Activated CD4-positive, CD25-positive, alpha-beta regulatory T cell (primary cell): ENCODE measurements at places on chromosomes 1 and 21.

DNA sequence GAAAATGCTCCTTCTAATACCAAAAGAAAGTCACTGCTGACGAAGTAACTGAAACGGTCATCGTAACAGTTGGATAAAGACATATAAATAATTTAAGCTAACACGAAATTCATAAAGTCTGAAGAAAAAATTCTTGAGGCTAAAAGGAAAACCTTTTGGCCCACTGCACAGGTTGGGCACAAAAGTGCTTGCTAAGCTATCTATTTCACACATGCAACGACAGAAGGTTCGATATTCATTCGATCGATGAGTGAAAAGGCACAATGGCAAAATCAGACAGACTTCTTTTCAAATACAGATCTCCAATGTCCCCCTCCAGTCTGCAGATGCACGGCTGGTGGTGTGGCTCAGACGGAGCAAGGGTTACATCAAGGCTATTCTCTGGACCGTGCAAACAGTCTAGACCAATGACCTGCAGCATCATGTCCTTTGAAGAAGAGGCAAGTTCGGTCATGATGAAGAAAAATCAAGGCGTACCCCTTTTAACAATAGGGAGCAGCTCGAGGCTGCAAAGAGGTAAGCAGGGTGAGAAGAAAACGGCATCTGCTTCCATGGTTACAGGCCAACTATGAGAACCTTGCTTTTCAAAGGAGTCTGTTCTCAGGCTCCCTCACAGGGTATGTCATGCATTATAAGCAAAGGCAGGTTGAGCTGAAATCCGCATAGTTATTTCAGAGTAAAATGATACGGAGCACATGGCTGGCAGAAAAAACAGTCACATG lies 579.6 kb downstream of the USP25 start:
- no peak for DNase-seq

DNA sequence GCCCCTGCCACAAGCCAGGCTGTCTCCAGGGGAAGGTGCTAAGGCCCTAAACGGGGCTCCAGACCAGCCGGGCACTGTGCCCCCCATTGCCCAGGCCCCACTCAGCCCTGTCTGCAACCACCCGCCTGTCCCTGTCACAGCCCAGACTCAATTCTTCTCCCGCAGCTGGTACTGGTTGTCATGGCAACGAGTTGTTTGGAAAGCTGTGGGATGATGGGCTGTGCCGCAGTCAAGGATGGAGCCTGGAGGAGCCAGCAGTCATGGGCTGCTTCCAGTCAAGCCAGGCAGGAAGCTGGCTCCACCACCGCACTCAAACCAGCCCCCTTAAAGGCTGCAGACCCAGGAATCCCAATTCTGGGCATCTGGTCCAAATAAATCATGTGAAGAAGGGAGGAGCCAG lies 4.2 kb downstream of the SPOCD1 start:
- DNase-seq: no peak

DNA sequence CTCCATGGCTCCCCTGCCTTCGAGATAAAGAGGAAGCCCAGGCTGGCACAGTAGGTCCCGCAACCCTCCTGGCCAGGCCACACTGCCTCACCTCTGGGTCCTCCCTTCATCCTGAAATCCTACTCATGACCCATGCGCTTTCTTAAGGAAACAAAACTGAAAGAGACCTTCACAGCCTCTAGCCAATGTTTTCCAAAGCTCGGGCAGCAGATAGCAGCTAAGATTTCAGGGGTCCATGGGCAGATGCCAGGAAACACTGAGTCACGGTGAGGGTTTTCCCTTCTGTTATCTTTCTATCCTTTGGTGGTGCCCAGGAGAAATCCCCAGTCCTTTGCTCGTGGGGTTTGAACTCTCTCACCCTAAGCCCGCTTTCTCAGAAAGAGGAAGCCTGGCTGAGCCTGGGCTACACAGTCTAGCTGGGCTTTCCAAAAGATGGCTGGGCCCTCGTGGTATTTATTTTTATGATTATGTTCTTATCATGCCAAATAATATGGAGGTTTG lies 26.6 kb downstream of the TTC39A start:
- no peak for DNase-seq

DNA sequence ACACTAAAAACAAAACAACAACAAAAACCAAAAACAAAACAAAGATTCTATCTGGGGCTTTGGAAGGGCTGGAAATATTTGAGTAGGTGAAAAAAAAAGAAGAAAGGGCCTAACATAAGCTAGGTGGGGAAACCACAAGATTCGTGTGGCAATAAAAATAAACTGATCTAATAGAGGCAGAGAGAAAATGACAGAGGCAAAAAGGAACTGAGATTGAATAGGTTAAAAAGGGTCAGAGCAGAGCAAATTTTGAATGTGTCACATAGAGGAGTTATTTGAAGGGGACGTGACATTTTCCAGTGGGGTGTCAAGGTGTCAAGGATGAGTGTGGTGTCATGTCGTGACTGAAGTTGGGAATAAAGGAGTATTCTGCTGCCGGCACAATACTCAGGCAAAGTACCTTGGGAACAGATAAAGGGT lies 65.2 kb upstream of the RALGPS2 start:
- DNase-seq: no peak

GRCh38 chr1:43357251-43357650 lies 1.5 kb upstream of the CDC20 start:
- DNase-seq: no peak

- DNase-seq: no peak
Observed at GRCh38 chr1:66788231-66788939, 12.7 kb downstream of the INSL5 start.

- DNase-seq: no peak
Observed at GRCh38 chr1:165560883-165561656, 17.3 kb downstream of the LRRC52 start.

GRCh38 chr1:62625415-62625814 lies 28.1 kb downstream of the ANGPTL3 start:
- DNase-seq: no peak

- DNase-seq: no peak
Observed at GRCh38 chr1:201344206-201345080, 33.0 kb downstream of the TNNT2 start.

DNA sequence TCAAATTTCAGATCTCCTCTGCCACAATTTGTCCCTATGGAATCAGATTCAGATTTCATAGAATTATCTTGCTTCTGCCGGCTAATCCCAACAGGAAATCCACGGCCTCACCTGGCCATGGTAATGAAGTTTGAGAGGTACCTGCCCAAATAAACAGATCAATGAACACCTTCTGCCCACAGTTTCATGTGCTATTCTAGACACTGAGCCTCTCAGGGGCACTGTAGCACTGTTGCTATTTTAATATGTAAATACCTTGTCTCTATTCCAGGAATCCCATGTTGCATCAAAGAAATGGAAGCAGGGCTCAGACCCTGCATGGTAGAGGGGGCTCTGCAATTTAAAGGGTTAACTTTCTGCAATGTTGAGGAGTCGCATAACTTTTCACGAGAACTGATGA lies 593.1 kb downstream of the PTBP2 start:
- DNase-seq: no peak

GRCh38 chr1:76876655-76877395 lies 9.5 kb downstream of the ST6GALNAC5 start:
- DNase-seq: no peak

GRCh38 chr21:16834791-16835190 lies 678.1 kb upstream of the CXADR start:
- DNase-seq: no peak

DNA sequence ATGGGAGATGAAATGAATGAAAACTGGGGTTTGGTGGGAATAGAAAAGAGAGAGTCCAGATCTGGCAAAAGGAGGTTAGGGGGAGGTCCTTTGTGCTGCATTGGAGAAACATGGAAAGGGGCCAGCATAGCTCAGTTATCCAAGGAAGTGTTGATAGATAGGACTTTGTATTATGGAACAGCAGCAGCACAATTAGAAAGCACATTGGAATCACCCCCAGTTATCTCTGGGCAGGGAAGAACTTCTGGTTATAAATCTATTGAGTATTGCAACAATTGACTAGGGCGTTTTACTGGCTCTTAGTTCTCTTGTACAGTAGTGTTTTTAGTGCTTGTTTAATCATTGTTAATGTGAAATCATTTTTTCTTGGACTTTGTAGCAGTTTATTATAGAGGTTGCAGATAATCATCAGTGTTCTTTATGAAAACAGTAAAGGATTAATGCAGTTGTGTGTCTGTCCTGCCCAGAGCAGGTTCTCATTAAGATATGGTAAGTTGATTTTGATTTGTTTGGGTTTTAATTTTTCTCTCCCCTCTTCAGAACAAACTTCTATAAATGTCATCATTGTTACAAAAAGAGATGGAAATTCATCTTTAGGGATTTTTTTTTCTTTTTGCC lies 76.6 kb downstream of the NR5A2 start:
- no peak for DNase-seq

DNA sequence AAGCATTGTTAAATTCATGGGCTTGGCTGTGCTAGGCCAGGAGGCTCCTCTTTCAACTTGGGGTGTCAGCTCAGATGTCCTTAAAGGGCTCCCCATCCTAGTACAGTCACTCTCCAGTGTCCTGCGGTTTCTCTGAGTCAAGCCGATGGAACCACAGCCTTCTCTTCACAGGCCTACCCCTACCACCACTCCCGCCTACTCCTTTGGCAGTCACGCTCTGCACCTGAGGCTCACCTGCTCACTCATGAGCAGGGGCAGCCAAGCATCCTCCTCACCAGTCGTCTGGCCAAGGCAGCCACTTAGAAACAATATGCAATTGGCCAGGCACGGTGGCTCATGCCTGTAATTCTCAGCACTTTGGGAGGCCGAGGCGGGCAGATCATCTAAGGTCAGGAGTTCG lies 3.6 kb downstream of the ACOT7 start:
- DNase-seq: no peak

GRCh38 chr1:191305370-191305769 lies 827.7 kb upstream of the BRINP3 start:
- no peak for DNase-seq
